CD4-positive, CD25-positive, alpha-beta regulatory T cell (primary cell): ENCODE measurements at places on chromosomes 16 and 17. TPM values are rescaled to one million over a fixed set of nuclear protein-coding genes. Genes with fewer than 3 reads are reported as not detected.

Gene FAM117A
- total RNA-seq: 83.3 TPM

GRCh38 chr16:53159781-53160436, 105.1 kb downstream of the CHD9 start:
- DNase-seq: peak; percentile 36

DNA sequence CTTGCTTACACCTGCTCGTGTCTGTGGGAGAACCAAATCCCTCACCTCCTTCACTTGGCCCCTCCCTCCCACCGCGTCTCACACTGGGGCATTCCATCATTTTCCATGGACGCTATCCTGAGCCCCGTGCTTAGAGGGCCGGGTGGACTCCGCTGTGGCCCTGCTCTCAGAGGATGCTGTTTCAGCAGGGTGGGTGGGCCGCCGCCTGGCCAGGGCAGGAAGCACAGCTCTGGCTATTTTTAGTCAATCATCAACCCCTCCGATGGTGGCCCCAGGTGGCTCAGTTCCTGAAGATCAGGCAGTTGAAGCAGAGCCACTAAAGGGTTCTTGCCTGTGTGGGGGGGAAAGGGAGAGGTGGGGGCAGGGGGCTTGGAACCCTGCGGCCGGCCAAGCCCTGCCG, 230.3 kb downstream of the ENGASE start:
- DNase-seq: no peak

DNA sequence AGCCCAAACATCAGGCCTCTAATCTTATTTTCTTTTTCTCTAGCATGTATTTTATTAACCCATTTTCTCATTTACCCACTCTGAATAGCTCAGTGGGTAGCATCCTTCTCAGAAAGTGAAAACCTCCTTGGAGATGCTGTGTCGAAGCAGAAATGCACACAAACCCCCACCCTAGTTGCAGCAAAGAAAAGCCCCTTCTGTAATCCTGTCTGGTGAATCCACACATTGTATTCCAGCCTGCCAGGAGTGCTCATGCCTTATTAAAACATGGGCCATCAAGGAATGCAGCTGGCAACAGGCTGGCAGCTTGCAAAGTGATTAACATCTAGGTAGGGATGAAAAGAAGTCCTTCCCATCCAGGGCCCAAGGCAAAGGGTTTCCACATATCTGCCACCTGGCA, 39.7 kb upstream of the AXIN2 start:
- no peak for DNase-seq

- DNase-seq: no peak
Observed at GRCh38 chr17:297758-298157, 54.8 kb downstream of the RPH3AL start.

DNA sequence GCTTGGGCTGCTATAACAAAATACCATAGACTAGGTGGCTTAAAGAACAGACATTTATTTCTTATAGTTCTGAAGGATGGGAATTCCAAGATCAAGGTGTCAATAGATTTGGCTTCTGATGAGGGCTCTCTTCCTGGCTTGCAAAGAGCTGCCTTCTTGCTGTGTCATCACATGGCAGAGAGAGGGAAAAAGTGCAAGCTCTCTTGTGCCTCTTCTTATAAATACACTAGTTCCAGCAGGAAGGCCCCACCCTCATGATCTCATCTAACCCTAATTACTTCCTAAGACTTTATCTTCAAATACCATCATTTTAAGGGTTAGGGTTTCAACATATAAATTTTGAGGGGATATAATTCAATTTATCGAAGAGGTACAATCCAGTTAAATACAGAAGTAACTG, 30.6 kb downstream of the ABCA9 start:
- DNase-seq: no peak

- peak; percentile 56 for DNase-seq
Observed at GRCh38 chr17:50129728-50130558, at the start of gene SAMD14. TSS of gene SAMD14 (minus strand) at chr17:50130160. CDS start at chr17:50124959, 5,201 bp downstream.

Gene DDX28
- 14.9 TPM for total RNA-seq

- DNase-seq: no peak
Observed at GRCh38 chr16:5176505-5176904, 78.9 kb upstream of the EEF2KMT start.
